Hematopoietic multipotent progenitor cell treated with erythropoietin and hydrocortisone succinate and interleukin-3 and kit ligand, for 15 days (in vitro differentiated cells): ENCODE measurements at places on chromosomes 5 and 9.

- DNase-seq: no peak
Observed at GRCh38 chr9:106156465-106156864, 462.1 kb downstream of the TMEM38B start.

GRCh38 chr5:10301842-10302610 lies 5.7 kb downstream of the CMBL start:
- peak; percentile 49 for DNase-seq

- no peak for DNase-seq
Observed at GRCh38 chr5:42495914-42496313, 72.7 kb downstream of the GHR start.

DNA sequence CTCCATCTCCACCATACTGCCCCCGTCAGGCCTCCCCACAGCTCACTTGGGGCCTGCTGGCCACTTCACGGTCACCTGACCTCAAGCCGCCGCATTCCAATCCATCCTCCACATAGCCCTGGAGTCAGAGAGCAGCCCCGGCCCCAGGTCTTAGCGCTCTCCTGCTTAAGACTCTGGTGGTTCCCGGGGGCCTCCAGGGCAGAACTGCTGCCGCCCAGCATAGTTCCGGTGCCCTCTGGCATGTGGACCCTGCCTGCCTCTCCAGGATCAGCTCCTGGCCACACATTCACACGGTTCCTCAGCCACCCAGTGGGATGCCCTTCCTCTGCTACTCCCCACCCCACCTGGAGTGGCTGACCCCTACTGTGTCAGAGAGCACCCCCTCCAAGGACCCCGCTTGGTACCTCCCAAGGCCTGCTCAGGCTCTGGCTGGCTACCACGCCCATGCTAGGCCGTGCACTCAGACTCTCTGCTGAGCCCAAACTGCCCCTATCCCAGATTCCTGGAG lies 8.7 kb downstream of the PHYKPL start:
- no peak for DNase-seq

DNA sequence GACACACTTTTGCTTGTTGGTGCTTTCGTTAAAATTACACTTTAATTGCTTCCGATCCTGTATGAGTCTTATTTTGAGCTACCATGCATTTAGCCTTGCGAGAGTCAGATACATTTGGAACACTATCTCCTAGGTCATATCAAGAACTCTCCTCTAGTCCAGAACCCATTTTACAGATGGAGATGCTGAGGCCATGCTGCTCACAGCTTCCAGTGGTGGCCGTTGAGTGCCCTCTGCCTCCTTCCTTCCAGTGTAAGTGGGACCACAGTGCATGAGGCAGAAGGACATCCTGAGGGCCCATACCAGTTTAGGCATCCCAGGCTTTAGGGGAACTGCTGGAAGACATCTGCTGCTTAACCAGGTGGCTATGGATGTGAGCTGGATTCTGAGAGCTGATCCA lies 6.9 kb downstream of the CCNI2 start:
- no peak for DNase-seq
